ENCODE measurements at places on chromosomes 5 and 9. TPM values are rescaled to one million over a fixed set of nuclear protein-coding genes. Genes with fewer than 3 reads are reported as not detected.
A peak's percentile ranks its signal among the peaks of the same experiment; 100 is the strongest.

DNA sequence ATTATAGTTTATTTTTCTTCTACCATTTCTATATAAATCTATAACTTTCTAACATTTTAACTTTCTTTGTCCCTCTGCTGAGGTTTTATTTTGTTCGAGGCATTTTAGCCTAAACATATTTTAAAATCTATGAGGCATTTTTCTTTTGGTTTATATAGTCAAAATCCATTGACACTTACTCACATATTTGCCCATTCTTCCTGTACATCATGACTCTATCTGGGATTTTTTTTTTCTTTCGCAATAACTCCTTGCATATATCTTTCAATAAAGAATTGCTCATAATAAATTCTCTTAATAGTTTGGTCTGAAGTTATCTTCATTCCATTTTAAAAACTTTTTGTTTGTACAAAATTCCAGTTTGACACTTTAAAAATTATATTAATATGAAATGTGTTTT, 632.3 kb downstream of the TLE4 start:
- no peak for DNase-seq

The ARL10 gene
- 7.7 TPM for polyA plus RNA-seq

GRCh38 chr5:161378701-161379100, 167.8 kb downstream of the GABRB2 start:
- DNase-seq: no peak

DNA sequence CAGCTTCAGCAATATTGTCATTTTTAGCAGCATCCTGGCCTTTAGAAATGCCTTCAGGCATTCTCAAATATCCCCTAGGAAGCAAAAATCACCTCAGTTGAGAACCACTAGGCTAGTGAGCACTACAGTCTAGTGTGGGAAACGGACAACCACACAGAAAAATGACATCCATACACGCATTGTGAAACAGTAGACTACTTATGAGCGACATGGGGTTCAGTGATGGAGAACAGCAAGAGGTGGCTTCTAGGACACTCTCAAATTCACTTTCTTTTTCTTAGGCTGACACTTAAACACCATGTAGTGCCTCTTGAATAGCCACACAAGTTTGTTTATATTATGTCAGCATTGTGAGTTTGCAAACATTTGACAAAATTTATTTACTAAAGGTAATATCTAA, 203.0 kb downstream of the KDM4C start:
- no peak for DNase-seq

The ZFP37 gene
- polyA plus RNA-seq: 0.21 TPM

The CER1 gene
- not detected for polyA plus RNA-seq

DNA sequence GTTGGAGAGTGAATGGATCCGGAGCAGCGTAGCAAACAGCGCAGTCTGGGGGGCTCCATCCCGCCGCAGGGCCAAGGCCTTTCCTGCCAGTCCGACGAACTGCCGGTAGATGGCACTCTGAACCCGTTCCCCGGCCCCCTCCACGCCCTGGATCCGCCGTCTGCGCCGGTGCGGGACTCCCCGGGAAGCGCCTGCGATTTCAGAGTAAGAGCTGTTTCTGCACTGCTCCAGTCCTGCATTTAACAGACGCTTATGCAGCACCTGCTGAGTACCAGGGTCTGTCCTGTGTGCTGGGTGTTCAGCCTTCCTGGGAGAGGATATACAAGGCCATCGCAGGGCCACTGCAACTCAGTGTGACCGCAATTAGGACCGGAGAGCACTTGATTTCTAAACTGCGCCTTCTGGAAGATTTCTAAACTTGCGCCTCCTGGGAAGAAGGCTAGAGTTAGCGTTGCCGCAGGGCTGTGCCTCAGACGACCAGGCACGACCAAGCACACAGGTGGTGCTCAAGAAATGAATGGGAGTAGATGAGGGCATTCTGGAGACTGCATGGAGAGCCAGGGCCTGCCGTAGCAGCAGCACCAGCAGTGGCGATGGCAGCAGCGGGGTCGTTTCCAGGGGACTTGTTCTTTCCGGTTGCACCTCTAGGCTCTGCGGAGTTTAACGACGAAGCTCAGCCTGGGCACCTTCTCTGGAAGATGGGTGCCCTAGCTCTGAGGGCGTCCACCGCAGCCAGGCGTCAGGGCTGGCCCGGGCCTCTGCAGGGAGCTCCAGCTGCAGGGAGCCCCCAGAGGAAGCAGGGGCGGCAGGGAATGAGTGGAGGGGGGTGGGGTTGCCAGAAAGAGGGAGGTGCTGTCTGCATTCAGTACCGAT, 14.3 kb upstream of the TIFAB start:
- DNase-seq: peak; percentile 62

GRCh38 chr9:18480662-18481093, 6.7 kb downstream of the ADAMTSL1 start:
- DNase-seq: no peak

- no peak for DNase-seq
Observed at GRCh38 chr5:106331415-106331814, 1339.3 kb downstream of the EFNA5 start.

DNA sequence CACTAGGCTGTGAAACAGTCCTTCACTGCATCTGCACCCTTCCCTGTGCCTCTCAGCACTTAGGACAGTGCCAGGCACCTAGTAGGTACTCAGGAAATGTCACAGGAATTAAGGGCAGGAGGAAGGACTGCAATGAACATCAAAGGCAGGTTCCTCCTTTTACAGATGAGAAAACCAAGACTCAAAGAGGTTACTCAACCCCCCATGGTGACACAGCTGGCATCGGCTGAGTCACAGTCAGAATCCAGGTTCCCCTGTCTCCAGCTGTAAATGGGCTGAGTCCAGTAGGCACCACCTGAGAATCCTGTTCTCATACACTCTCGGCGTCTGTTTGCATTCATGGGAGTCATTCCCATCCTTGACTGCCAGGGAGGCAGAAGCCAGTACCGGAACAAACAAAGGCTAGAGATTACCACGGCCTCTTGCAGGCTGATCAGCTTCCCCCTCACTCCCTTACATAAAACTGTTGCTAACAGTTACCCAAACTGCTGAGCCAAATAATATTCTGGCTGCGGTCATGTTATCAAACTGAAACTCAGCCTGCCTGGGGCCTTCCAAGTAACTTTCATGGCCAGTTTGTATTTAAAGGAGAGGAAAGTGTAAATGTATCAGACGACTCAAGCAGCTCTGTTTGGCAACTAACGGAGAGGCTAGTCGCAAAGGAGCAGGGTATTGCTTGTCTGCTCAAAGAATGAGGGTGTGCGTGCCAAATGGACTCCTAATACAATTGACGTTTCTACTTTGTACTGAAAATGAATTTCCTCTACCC, 201.7 kb downstream of the PAPPA start:
- no peak for DNase-seq

The GABRA6 gene
- polyA plus RNA-seq: not detected

The OMD gene
- not detected for polyA plus RNA-seq

GRCh38 chr9:124295159-124295794, 37.5 kb downstream of the NEK6 start:
- no peak for DNase-seq

The SNX30 gene
- 2.8 TPM for polyA plus RNA-seq

DNA sequence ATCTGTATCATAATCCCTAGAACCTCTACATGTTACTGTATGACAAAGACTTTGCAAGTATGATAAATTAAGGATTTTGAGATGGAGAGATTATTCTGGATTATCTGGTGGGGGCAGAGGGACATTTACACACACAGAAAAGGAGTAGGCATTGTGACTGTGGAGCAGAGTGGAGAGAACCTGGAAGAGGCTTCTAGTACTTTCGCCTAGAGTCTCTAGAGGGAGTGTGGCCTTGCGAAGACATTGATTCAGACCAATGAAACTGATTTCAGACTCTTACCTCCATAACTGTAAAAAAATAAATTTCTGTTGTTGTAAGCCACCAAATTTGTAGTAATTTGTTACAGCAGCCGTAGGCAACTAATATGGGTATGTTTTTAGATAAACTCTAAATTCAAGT, 45.9 kb downstream of the CSNK1G3 start:
- DNase-seq: no peak

GRCh38 chr5:109692852-109693251, 3.1 kb downstream of the MAN2A1 start:
- DNase-seq: no peak

Measured in endothelial cell of umbilical vein (primary cell).